ENCODE measurements at places on chromosomes 2 and 18.

GRCh38 chr2:128504246-128505149, 185.8 kb upstream of the HS6ST1 start:
- DNase-seq: no peak

DNA sequence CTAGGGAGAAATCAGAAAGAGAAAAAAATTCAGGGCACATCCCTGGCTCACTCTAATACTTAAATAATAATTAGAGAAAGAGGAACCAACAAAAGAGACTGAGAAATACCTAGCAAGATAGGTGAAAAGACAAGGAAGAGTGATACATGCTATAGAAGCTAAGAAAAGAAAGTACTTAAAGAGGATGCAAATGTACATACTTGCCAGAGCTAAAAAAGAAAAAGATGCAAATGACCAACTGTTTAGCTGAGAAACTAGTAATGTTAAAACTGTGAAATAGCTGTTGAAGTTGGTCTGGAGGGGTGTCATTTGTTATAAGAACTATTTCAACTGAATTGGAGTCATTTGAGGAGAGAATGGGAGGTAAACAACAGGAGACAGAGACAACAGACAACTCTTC, 412.2 kb downstream of the SPAG16 start:
- DNase-seq: no peak

GRCh38 chr2:20667531-20668401, 822 bp downstream of the GDF7 start:
- no peak for DNase-seq

DNA sequence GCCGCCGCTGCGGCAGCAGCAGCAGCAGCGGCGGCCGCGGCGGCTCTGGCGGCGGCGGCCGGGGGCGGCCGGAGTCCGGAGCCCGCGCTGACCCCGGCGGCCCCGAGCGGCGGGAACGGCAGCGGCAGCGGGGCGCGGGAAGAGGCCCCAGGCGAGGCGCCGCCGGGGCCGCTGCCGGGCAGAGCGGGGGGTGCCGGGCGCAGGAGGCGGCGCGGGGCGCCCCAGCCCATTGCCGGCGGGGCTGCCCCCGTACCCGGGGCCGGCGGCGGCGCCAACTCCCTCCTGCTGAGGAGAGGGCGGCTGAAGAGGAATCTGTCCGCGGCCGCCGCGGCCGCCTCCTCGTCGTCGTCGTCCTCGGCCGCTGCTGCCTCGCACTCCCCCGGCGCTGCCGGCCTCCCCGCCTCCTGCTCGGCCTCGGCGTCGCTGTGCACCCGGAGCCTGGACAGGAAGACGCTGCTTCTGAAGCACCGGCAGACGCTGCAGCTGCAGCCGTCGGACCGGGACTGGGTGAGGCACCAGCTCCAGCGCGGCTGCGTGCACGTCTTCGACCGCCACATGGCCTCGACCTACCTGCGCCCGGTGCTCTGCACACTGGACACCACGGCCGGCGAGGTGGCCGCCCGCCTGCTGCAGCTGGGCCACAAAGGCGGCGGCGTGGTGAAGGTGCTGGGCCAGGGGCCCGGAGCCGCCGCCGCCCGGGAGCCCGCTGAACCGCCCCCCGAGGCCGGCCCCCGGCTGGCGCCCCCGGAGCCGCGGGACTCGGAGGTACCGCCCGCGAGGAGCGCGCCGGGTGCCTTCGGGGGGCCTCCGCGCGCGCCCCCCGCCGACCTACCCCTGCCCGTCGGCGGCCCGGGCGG, 646 bp downstream of the PHLPP1 start:
- no peak for DNase-seq

DNA sequence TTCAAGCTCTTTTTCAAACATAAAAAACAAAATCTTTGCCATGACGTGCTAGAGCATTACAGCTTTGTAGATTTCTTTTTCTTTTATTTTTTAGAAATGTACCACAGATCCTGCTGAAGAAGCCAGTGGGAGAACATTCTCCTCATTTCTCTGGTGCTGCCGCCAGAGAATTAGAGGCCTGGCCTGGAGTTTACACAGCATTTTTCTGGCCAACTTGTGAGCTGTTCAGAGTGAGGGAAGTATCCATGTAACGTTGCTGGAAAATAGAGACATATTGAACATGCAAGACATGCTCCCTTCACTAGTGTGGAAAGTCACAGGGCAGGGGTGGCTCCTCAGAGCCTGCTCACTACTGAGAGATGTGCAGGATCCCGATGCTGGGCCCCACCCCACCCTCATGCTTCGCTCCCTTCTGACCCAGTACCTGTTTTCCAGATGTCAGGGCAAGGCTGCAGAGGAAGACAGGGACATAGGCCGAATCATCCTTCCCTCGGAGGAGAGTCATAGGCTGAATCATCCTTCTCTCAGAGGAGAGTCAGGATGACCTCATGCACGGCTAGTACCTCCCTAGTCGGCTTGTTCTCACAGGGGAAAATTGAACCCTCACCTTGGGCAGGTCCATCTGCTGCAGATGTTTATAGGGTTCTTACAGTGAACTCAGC, 298.5 kb downstream of the INSIG2 start:
- DNase-seq: no peak

DNA sequence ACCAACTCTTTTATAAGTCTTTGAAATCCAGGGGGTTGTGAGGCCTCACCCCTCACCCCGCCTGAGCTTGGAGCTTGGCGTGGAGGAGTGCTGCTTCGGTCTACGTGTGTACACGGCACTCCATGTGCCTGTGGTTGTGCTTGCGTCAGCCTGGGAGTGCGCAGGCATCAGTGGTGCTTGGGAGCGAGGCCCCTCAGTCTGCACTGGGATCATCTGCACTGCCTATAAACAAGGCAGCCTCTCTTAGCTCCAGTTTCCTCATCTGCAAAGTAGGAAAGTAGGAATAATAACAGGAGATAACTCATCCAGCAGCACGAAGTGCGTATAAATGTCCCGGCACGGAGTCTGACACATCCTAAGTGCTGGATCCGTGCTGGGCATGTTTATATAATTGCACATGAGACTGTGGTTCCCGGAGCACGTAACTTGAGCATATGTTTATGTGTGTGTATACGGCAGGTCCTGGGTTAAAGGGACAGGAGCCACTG, 1.2 kb downstream of the GYPC start:
- DNase-seq: peak; percentile 69

DNA sequence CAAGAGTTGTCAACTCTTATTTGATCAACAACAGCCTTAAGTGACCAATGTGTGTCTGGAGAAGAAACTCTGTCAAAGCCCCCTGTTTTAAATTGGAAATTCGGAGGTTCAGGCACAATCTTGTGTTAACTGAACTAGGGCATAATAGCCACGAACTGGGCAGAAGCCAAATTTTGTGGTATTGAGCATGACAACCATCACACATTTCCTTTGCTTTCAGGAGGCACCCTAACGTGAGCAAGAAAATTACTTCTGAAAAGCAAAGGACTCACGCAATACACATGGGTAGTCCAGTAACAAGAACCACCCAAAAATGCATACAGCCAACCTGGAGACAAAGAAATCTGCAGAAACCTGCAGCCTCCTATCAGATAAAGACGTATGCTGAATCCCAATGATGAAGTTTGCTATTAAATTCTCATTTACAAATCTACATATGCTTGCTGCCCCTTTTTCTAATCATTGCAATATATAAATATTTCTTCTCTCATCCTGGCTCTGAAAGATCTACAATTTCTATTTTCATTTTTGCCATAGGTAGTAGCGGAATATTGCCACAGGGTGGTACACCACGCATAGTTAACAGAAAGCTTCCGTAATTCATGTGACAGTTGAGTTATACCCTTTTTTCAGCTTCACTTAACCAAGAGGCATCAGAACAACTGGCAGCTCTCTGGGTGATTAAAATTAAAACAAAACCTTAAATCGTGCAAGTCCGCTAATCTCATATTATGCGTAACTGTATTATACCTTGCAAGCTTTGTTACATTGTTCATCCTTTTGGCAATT, 495.8 kb downstream of the NRXN1 start:
- DNase-seq: peak; percentile 34

DNA sequence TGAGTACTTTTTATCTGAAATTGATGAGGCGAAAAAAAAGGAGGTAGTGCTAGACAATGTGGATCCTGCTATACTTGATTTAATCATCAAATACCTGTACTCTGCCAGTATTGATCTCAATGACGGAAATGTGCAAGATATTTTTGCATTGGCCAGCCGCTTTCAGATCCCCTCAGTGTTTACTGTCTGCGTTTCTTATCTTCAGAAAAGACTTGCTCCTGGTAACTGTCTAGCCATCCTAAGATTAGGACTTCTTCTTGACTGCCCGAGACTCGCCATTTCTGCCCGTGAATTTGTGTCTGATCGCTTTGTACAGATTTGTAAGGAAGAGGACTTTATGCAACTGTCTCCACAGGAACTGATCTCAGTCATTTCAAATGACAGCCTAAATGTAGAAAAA, 453 bp downstream of the KLHL41 start:
- DNase-seq: no peak

- DNase-seq: peak; percentile 23
Observed at GRCh38 chr2:15588329-15588919, 3.2 kb upstream of the DDX1 start.

GRCh38 chr18:42289526-42289925, 334.5 kb downstream of the PIK3C3 start:
- no peak for DNase-seq

- no peak for DNase-seq
Observed at GRCh38 chr2:237438080-237438940, 24.3 kb upstream of the COL6A3 start.

GRCh38 chr18:26545335-26546123, 2.8 kb downstream of the KCTD1 start:
- no peak for DNase-seq

- DNase-seq: no peak
Observed at GRCh38 chr2:151475071-151475470, 65.4 kb downstream of the RIF1 start.

DNA sequence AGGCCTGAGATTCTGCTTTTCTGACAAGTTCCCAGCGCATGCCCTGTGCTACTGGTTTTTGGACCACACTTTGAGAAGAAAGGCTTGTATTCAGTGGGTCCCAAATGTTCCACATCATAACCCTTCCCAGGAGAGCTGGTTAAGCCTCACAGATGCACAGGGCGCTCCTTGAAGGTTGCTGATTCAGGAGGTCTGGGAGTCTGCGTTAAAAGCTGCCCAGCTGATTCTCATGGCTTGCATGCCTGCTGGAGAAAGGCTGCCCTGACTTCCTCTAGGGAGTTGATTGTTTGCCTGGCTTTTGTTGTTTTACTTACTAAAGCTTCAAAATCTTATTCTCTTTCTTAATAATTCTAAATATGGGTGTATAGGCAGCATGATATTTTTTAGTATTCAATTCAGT, 20.7 kb downstream of the CRYGD start:
- DNase-seq: no peak

GRCh38 chr18:7334973-7335568, 104.2 kb downstream of the LRRC30 start:
- no peak for DNase-seq

- no peak for DNase-seq
Observed at GRCh38 chr2:3302751-3303582, 74.7 kb downstream of the EIPR1 start.

- no peak for DNase-seq
Observed at GRCh38 chr2:210562091-210562490, 5.7 kb downstream of the CPS1 start.

- DNase-seq: no peak
Observed at GRCh38 chr18:40553029-40553428, 1402.0 kb upstream of the PIK3C3 start.

GRCh38 chr2:186546846-186547245, 43.0 kb upstream of the ITGAV start:
- no peak for DNase-seq

GRCh38 chr18:26003817-26004216, 86.6 kb downstream of the SS18 start:
- no peak for DNase-seq

DNA sequence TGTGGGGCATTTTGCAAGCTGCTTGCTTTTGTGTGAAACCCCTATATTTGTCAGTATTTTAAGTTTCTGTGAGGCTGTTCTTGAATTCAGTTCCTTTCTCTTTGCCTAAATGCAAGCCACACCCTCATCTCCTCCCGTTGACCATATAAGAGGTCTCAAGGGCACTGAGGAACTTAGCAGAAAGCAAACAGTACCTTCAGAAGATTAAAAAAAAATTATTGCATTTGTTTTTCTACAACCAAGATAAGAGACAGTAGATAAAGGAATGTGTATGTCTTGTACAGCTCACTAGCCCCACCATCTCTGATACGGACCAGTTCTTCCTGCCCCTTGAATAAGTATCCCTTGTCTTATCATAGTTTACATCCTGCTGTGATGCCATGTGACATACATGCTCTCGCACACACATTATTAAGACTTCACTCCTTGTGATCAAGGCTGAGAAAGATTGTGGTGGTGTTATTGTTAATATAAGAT, 64.2 kb downstream of the NPAS2 start:
- DNase-seq: no peak

- no peak for DNase-seq
Observed at GRCh38 chr2:79776461-79776860, 263.6 kb downstream of the CTNNA2 start.

DNA sequence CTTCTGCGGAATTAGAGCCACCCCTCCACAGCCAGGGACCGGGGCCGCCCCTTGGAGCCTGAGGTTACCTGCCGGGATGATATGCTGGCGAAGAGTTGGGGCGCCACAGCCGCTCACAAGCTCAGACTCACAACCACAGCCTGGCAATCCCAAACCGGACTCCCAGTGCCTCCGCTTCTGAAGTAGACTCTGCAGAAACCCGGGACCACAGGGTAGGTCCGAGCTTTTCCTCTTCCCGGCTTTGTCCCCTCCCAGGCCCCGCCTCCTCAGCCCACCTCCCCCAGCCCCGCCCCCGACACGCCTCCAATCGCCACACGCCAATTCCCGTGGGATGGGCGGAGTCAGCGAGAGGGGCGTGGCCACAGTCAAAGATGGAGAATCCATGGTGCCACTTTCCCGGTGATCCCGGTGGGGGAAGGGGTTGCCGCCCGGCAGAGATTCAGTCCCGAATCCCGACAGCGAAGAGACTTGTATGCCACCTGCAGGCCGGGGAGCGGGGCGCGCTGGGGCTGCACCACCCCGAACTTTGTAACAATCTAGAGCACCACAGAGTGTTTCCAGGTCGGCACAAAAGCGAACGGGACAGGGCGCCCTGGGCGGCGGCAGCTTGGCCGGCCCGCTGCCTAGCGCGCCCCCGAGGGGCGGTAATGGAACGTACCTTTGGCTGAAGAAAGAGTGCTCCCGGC, at the start of gene IDH1:
TSS of gene IDH1 (minus strand) at position 201 of the 686 bp plus-strand sequence. CDS start 3,520 bp downstream, outside the sequence.
- peak; percentile 81 for DNase-seq

GRCh38 chr2:118584877-118585276, 262.6 kb downstream of the EN1 start:
- DNase-seq: peak; percentile 28

DNA sequence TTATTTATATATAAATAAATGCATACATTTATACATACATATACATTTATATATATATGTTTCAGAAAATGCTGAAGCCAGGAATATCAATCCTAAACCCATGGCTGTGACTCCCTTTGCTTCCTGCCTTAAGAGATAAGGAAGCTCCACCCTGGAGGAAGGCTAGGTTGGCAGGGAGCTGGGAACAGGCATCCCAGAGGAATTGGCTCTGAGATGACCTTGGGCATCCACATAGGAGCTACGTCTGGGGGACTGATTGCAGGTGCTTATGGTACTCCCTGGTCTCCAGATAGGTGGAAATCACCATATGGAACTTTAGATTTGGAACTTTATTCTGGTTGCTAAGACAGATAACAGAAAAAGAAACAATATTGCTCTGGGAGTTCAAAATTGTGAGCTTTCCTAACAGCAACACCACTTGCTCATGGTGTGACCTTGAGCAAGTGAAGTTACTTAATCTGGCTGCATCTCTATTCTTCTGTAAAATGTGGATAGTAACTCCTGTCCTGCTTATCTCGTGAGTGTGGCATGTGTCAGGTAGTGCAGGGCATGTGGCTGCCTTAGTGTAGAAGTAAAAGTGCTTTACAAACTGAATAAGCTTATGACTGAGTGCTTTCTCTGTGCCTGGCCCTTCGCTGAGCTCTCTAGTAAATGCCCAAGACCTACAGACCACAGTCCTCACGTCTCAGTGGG, 341.0 kb downstream of the MEIS1 start:
- no peak for DNase-seq
